Trophoblast cell (in vitro differentiated cells and primary cell): ENCODE measurements at places on chromosomes 4 and X.
A peak's percentile ranks its signal among the peaks of the same experiment; 100 is the strongest.

DNA sequence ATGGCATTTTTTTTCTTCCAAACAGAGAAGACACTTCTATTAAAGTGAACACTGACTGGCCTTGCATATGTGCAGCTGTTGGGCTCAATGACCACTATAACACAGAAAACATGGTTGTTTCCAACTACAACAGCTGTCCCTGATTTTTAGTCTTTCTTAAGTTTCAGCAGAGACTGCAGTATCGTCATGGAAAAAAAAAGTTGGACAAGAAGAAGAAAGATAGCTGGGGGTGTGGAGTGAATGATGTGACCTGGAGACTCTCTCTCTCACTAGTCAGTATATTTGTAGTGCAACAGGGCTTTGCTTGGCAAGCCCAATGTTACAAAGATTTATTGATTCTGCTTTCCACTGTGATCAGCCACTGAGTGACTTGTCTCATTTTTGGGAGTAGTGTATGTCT is 29.5 kb upstream of the C4orf54 start:
- no peak for DNase-seq

DNA sequence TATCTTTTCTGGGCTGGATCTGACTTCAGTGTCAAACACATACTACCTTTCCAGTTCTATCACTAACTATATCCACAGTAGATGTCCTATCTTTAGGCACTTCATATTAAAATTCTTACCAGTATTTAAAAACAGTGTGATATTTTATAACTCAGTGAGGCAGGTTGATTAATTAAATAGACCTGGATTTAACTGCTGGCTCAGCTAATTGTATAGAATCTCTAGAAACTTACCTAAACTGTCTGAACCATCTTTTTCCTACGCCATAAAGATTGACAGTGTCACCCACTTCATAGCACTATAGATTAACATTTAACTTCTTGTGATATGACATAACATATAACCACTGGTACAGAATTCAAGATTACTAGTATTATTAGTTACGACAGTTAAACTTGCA is 935.3 kb downstream of the FAT4 start:
- DNase-seq = no peak

DNA sequence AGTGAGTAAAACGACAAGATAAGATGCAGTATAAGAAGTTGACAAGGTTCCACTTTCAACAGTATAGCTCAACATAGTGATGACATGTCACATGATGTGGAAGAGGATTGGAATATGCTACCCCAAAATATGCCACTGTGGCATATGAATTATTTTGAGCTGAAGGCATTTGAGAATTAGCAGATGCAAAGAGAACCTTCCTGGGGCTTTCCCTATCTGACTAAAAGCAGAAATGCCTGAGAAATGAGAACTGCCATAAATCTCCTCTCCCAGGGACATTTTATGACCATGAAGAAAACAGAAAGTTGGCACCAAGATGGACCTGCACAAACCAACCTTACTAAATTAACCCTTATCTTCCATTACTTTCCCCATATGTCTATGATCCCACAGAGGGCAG is 24.8 kb downstream of the CDKN2AIP start:
- no peak for DNase-seq

- no peak for DNase-seq
Observed at GRCh38 chrX:40091691-40092421, 5.9 kb downstream of the BCOR start.

DNA sequence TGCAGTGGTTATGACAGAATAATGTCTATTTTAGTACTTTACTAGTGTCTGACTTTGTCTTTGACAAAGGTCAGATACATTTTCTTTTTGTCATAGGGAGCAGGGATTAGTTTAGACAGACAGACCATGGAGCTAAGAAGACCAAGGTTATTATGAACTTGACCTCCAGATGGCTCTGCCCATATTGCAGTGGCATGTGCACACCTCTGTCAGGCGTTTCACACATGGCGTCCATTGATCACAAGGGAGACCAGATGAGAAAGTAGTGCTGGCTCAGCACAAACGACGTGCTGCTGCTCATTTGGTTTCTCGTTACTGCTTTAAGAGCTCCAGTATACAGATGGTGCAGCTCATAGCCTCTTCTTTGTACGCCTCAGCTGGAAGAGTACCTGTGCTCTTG is 56.3 kb upstream of the HPSE start:
- no peak for DNase-seq

DNA sequence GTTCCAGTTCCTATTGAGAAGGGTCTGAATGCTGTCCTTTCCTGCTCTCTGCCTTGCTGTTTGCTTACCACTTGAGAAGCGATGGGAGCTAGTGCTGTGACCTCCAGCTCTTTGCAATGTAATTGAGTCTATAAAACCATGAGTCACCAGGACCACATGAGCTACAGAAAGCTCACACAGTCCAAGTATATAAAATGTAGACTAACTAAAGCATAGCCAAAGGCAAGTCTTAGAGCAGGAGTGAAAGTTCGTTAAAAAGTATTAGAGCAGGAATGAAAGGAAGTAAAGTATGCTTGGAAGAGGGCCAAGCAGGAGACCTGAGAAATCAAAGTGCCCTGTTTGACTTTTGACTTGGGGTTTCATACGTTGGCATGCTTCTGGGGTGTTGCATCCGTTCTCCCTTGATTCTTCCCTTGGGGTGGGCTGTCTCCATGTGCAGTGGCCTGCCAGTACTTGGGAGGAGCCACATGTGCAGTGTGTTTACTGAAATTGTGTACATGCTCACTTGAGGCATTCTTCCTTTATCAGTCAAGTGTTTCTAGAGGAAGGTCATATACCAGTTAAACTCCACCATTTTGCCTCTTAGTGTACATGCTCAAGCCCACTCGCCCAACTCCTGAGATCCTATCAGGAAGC is 71.3 kb upstream of the KIT start:
- peak; percentile 7 for DNase-seq

DNA sequence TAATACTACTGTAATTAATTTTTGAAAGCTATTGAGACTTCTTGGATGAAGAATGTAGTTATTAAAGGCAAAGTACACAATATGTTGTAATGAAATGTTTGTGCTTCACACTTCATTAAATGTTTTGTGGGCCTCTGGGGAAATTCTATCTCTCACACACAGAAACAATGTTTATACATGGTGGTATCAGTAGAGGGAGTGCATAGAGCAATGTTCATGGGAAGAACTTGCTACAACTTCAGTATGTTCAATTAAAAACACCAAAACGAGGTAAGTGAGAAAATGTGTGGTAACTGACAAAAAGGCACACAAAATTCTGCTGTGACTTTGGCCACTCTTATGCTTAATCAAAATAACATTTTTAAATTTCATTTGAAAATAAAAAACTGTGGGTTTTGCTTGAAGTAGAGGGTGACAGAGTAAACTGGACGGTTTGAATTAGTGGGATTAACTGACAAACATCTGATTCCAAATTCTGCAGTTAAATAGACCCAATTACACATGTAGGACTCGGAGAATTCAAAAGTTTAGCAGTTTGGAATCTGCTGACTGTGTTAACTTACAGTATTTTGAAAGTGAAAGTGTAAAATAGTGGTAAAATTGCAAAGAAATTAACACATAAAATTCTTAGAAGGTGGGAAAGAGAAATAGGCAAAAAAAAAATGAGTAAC is 111.4 kb upstream of the TTC29 start:
- DNase-seq = peak; percentile 7

GRCh38 chr4:91914176-91914804 is 389.5 kb upstream of the GRID2 start:
- no peak for DNase-seq

DNA sequence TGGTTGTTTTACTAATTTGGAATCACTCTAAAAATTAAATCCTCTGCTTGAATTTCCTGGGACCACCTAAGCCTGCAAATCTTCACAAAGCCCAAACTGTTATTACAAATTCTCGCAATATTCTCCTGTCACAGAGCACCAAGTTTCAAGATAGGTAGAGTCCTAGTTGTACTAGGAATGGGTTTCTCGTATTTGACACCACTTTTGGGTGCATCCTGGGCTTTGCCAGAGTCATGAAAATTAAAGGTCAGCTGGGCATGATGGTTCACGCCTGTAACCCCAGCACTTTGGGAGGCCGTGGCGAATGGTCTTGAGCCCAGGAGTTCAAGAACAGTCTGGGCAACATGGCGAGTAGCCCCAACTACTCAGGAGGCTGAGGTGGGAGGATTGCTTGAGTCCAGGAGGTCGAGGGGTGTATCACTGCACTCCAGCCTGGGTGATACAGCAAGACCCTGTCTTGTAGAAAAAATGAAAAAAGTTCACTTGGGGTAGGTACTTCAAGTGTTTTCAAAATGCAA is 30.6 kb upstream of the MANBA start:
- no peak for DNase-seq

- DNase-seq = peak; percentile 90
Observed at GRCh38 chr4:138939960-138940359, 75.6 kb upstream of the NOCT start.

DNA sequence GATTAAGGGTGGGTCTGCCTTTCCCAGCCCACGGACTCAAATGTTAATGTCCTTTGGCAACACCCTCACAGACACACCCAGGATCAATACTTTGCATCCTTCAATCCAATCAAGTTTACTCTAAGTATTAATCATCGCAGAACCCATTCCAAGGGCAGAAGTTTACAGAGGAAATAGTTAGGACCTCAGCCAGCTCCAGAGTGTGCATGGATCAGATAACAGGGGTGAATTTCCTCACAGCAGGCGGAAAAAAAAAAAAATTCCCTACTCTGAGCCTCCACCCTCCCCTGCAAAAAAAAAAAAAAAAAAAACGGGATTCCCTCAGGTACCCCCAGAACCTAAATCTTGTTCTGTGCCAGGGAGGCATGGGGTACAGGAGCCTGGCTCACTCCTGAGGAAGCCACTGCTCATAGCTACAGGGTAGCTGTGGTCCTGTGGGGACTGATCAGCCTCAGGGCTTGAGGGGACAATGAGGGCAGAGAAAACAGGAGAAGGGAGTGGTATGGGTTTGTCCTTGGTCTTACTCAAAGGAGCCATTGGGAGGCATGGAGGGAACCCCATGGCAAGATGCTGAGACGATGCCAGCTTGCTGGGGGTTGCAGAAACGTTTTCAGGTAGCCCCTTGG is 113.0 kb downstream of the DHRSX start:
- DNase-seq = no peak

DNA sequence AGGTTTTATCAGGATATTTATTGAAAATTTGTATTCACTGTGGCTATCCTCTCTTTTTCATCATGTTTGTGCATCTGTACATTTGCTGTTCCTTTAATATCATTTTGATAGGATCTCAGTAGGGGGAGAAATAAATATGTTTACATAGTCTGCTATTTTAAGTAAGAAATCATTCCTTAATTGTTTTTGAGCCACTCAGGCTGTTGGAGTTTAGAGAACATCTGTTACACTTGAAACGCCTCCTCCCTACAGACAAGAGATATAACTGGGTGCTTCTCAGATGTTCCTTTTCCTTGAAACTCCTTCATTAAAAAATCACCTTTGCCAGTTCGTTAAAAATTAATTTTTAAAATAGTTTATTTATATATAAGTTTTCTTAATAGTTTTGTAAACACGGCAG is 59.4 kb downstream of the QRFPR start:
- no peak for DNase-seq

- no peak for DNase-seq
Observed at GRCh38 chr4:139955600-139955999, 198.4 kb downstream of the MAML3 start.
